ENCODE measurements at places on chromosomes 4 and X.

GRCh38 chr4:128470492-128471053, 183.0 kb upstream of the PGRMC2 start:
- no peak for DNase-seq

GRCh38 chr4:4627906-4628305, 86.1 kb upstream of the STX18 start:
- DNase-seq, result no peak

- no peak for DNase-seq
Measured at GRCh38 chr4:159358226-159358625, 255.3 kb downstream of the RAPGEF2 start.

DNA sequence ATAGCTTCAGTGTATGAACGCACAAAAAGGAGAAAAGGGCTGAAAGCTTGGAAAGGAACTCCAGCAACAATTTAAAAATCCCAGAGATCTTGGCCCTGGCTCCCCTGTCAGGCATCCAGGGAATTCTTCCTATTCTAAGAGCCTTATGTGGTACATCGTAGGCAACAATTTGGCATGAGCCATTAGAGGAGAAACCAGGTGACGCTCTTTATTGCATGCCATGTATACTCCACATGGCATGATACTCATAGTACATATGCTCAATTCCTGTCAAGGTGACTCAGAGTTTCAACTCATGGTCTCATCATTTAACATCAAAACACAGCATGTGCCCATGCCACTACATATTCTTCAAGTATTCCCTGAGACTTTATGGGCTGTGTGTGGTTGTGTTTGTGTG, 191.3 kb downstream of the OR13H1 start:
- DNase-seq, result no peak

- DNase-seq, result no peak
Measured at GRCh38 chr4:123265443-123265842, 131.2 kb upstream of the SPRY1 start.

DNA sequence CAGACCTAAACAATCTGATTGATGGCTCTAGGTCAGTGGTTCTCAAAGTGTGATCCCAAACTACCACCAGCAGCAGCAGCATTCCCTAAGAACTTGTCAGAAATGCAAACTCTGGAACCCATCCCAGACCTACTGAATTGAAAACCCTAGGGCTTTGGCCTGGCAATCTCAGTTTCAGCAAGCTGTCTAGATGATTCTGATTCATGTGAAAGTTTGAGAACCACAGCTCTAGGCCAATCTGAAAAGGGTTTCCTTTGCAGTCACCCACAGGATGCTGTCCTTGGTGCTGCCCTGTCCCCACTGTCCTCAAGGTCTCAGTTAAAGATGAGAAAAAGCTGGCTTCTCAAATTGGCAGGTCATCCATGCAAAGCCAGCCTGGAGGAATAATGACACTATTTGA, 34.8 kb downstream of the SMPX start:
- DNase-seq, result no peak

DNA sequence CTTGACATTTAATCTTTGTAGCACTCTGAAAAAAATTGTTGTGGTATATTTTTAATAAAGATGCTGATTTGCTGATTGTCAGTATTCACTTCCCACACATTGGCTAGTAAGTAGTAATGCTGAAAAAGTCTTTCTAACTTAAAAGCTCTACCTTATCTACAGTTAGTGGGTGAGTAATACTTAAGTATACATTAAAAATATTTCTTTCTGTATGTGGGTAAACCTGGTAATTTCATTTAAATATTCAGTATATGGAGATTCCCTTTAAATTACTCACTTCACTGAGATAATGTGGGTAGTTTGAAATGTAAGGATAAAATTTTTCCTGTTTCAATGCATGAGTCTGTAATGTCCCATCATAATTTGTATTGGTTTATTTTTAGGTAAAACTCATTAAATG, 5.6 kb downstream of the TMEM33 start:
- no peak for DNase-seq

- DNase-seq, result no peak
Measured at GRCh38 chrX:20352935-20353336, 86.2 kb upstream of the RPS6KA3 start.

GRCh38 chr4:182917182-182918043, at the start of gene DCTD:
Gene DCTD (minus strand): TSS chr4:182917386. CDS start chr4:182915568, 1,818 bp downstream.
- no peak for DNase-seq
